ENCODE measurements at places on chromosomes 16 and 17. TPM values are rescaled to one million over a fixed set of nuclear protein-coding genes. Genes with fewer than 3 reads are reported as not detected.

DNA sequence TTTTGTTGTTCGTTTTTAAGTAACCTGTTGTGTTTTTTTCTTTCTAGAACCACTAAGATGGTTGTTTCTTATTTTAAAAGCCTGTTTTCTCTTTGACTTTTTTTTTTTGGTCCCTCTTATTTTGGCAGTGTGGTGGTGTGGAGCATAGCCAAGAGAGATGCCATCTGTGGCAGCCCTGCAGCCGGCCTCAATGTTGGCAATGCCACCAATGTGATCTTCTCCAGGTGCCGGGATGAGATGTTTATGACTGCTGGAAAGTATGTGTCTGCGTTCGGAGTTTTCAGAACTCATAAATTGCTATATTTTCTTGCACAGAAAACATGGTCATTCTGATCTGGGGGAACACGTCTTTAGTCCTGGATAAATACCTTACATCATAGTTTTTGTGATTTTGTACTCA, 17.6 kb downstream of the CFAP52 start:
- no peak for DNase-seq

- DNase-seq: peak; percentile 76
These were observed 13.6 kb upstream of the CBFB start for GRCh38 chr16:67015313-67015731.

DNA sequence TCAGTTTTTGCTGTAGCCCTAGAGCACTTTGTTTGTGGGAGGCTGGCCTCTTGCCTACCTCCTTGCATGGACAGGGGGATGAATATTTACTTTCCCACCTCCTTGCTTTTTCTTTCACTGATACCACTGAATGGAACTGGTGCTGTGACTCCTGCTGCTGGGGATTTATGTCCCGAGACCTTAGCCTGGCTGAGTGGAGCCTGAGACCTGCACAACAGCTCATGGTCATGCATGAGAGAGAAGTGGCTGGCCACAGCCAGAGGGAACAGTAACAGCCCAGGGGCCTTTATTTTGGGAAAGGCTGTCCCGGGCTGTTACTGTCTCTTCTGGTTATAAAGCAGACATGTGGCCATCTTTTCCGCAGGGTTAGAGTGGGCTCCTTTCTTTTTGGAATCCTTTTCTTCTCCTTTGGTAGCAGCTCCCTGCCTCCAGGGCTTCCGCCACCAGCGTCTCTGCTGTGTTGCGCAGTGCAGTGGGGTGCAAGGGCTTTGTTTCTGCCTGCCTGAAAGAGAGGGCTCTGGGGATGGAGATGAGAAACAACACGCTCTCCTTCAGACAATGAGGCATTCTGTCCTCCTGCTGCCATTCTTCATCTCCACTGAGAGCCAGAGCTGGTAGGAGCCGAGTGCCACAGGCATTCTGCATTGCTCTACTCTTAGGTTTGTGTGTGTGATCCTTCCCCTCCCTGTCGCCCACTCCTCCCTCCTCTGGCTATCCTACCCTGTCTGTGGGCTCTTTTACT, 14.5 kb downstream of the SNX11 start:
- no peak for DNase-seq

- DNase-seq: no peak
These were observed 5.9 kb downstream of the ARSG start for GRCh38 chr17:68297195-68297594.

DNA sequence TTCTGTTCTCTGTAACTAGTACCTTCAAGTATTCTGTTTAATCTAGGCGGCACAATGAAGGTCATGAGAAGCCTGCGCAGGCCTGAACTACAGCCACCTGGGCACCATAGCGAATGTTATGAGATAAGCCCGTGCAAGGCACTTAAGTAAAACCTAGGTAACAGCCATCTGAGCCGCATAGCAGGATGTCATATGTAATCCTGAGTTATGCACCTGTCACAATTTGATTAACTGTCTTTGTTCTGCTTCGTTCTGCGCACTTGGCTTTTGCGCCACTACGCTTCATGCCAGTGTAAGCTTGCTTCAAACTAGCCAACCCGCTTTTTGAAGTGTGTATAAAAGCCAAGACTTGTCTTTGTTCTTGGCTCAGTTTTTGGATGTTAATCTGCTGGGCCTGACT, 449.8 kb downstream of the KCNJ18 start:
- DNase-seq: no peak

DNA sequence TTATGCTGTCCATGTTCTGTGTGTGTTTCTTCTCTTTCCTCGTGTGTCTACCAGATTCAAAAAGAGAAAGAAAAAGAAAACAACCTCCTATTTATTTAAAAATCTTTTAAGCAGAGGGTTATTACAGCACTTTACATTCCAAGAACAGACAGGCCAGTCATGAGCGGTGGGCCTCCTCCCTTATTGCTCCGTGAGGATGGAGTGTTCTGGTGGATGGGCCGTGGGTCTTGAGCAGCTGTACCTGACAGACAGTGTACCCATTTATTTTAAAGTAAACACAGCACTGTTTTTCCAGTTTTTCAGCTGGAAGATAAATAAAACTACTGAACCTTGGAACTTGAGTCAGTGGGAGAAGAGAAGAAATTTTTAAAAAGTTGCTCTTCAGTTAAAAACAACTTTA, 52.4 kb downstream of the WWP2 start:
- no peak for DNase-seq

DNA sequence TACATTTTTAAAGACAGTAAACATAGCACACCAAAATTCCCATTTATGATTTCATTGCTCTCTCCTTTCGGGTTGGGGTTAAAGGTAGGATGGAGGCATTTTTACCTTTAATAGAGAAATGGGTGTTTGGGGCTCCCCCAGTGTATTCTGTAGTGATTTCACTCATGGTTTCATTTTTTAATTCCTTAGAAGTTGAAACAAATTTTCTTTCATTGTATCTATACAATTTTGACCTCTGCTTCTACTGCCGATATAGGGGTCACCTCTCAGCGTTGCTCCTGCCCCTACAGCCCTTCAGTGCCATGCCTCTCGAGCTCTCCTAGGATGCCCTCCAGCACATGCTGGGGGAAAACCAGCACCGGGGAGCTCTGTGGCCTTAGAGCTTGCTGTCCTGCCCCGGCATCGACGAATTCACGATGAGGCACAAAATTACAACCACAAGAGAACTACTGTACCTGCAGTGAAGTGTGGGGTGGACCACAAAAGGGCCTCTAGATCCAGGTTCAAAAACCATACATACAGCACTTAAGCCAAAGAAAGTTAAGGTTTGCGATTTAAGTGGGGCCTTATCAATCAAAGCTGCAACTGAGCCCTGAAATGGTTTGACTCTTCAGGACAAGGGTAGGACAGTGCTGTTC, 39.3 kb downstream of the LITAFD start:
- DNase-seq: no peak

GRCh38 chr17:29568331-29569244, at the start of gene TP53I13:
TP53I13 (plus strand) TSS chr17:29568701; CDS start chr17:29568759, 58 bp downstream.
- DNase-seq: peak; percentile 95

- DNase-seq: no peak
These were observed 8.2 kb downstream of the CORO6 start for GRCh38 chr17:29614349-29615047.

DNA sequence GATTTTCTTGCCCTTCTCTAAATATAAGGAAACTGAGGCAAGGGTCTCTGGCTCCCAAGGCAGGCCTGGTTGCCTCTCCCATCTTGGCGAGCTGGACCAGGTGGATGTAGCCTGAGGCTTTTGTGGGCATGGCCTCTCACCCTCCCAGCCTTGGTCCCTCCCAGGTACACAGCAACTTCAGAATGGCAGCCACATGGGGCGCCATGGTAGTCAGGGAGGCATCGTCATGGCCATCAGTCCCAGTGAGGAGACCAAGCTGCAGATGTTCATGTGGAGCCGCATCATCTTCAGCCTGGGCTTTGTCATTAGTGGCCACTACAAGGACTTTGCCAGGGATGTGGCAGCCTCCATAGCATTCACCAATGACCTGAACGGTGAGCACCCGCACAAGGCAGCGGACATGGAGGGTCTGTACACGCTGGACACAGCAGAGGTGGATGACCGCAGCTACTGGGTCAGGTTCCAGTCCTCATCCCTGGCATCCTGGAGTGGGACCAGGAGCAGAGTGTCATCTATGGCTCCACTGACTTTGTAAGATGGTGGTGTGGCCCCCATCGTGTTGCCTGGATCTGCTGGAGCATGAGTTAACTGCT, 165.8 kb upstream of the ZNF267 start:
- no peak for DNase-seq

DNA sequence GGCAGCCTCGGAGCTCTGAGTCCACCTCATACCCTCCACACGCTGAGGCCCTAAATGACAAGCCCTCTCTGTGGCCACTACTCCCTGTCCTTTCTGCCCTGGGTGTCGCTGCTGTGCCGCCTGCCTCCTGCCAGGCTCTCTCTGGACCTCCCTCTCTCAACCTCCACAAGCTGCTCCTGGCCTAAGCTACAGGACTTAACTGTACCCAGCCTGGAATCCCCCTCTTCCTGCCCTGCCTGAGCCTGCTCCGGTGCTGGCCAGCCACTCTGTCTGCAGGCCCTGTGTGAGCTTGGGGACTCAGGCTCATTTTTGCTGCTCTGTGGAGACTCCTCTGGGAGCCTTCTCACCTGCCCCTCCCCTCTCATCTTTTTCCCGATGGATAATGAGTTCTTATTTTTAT, 21.5 kb downstream of the IFT140 start:
- DNase-seq: no peak

- DNase-seq: no peak
These were observed 27.3 kb downstream of the SLFN11 start for GRCh38 chr17:35345926-35346771.

DNA sequence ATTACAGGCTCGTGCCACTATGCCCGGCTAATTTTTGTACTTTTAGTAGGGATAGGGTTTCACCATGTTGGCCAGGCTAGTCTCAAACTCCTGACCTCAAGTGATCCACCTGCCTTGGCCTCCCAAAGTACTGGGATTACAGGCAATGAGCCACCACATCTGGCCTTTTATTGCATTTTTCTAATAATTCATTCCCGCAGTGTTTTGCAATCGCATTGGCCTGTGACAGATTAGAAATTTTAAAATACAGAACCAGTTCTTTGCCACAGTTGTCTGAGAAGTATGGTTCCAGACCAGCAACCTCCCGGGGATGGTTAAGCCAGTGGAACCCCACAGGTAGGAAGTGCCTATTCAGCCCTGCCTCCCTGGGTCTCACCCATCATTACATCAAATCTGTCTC, 3.2 kb upstream of the CRHR1 start:
- no peak for DNase-seq

DNA sequence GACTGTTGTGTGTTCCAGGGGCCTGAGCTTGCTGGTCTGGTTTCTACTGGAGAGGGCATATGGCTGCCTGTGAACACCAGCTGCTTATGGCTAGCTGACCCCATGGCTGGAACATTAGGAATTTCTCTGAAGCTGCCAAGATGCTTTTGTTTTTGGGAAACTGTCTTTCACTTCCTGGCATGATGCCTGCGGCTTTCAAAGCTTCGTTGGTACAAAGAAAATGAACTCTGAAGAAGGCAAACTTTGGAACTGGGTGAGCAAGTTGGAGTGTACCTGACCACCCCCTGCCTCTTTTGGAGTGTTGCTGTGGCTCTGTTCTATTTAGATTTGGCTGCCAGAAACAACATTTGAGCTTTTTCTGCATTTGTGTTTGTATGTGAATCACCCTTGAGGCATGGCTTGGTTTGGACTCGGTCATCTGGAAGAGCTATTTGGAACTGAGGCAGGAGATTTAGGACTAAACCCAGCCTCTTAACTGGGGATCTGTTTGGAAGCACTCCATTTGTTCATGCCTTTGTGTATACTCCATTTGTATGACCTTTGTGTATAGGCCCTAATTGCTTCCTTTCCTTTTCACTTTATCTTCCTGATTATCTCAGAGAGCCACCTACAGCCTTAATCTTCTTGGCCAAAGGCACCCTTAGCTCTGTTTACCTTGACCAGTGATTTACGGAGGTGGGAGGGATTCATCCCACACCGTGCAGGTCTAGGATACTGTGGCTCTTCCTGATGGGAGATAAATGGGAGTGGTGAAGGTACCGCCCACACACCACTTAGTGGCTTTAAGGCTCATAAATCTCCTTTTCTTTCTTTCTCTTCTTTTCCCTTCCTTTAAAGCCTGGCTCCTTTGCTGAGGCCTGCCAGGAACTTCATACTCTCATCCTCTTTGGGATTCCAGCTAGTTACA, 7.3 kb upstream of the CPHXL start:
- DNase-seq: no peak

GRCh38 chr17:62704381-62704971, 77.0 kb downstream of the MRC2 start:
- peak; percentile 91 for DNase-seq

GRCh38 chr16:84229471-84229870, 10.3 kb downstream of the KCNG4 start:
- no peak for DNase-seq

DNA sequence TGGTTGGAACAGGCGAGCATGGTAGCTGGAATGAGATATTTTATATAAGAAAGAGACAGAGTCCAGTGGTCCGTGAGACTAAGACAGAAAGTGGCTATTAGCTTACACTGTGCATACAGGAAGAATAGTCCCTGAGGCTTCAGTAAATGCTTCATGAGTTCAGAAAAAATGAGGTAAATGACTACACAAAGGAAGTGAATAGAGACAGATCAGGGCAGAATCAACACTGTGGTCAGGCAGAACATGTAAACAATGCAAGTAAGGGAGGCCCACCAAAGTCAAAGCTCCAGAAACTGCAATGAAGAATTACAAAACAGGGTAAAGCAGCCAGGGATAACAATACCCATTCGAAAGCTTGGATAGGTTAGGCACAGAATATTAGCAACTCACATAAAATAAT, 4.8 kb downstream of the ABCA10 start:
- DNase-seq: no peak

DNA sequence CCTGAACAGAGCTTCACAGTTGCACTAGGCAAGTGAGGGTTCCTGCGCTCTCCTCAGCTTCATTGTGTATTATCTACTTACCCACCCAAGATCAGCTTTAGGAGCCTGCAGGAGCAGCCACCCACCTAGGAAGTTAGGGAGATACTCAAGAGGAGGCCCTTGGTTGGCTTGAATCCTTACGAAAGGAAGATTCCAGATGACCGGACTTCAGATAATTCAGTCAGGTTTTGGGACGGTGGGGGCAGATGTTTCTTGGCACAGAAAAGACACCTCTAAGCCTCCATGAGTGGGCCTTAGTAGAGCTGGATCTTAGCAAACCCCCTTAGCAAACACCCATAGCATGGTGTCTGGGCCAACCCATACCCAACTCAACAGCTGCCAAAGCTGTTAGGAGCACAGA, 2.4 kb upstream of the CBFB start:
- no peak for DNase-seq

The CD300LB gene
- total RNA-seq: 1.3 TPM

The TMED6 gene
- total RNA-seq: 1.2 TPM

The TBC1D3K gene
- total RNA-seq: not detected

The MMP25 gene
- total RNA-seq: 21.6 TPM

The DNASE1L2 gene
- total RNA-seq: 0.39 TPM

The TBC1D3L gene
- 5.5 TPM for total RNA-seq

The TMEM235 gene
- not detected for total RNA-seq

The CREBBP gene
- total RNA-seq: 67.0 TPM

The MRPL12 gene
- total RNA-seq: 60.7 TPM

The EVPL gene
- total RNA-seq: 0.16 TPM

Measured in mesenteric fat pad (tissue), 1 donor.